Aorta (tissue), 5 donors: ENCODE measurements at places on chromosomes 1 and 21. TPM values are rescaled to one million over a fixed set of nuclear protein-coding genes. Genes with fewer than 3 reads are reported as not detected.

DNA sequence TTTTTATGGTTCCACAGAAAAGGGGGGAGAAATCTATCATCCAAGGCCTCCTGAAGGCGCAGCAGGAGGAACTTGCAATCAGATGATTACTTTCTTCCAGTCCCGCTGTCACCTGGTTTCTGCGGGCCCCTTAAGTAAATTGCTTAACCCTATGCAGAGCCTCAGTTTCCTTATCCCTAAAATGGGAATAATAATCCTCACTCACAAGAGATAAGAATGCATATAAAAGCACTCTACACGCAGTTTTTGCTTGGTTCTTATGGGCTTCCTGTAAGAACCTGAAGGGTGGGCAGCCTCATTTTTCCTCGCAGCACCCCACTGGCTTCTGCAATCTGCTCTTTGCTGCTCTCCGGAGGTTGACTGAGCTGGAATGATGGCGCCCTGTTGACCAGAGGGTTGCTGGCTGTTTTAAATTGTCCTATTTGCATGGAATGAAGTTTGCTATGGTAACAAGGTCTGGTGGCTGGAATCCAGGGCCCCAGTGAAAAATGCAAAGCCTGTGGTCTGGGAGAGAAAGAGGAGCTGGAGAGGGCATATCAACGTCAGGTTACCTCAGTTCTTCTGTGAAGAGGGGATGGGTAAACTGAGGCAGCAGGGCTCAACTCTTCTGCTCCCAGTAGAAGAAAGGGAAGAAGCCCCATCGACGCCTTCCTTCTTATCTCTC lies 1.0 kb upstream of the KAZN start:
- no peak for DNase-seq

The NCAM2 gene
- total RNA-seq: 4.4 TPM

- no peak for DNase-seq
Measured at GRCh38 chr1:220775240-220775853, 11.4 kb upstream of the MTARC1 start.

DNA sequence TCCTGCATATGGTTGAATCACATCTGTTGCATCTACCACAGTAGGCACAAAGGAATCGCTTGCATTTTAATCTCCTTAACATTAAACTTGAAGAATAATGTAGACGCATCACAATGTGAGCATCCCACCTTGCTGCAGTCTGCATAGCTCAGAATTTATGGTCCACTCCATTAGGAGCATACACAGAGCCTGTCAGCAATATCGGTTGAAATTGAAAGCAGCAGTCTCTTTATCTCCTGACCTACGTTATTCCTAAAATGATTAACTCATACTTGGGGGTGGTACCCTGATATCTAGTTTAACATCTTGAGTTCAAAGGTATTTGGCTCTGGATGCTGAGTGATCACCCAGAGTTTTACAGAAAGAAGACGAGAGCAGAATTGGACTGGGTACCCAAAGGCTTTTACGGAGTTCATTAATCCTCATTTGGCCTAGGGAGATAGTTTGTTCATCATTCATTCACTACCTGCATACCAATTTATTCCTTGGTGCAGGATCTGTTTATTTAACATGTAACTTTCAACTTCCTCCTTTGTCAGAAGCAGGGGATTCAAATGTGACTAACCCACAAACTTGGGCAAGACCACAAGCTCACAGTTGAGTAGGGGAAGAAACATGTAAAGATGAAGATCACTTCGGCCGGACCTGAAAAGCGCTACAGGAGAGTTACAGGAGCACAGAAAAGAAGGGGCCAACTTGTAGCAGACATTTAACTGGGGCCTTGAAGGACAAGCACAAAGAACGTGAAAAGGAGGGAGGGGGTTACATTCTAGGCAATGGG lies 187.9 kb downstream of the DAB1 start:
- DNase-seq: no peak

The HPDL gene
- 0.36 TPM for total RNA-seq
